ENCODE measurements at places on chromosomes 3 and 15. TPM values are rescaled to one million over a fixed set of nuclear protein-coding genes. Genes with fewer than 3 reads are reported as not detected.

Gene C3orf20
- total RNA-seq = 0.13 TPM

Gene GOLIM4
- 35.9 TPM for total RNA-seq

Gene CCDC39
- 0.46 TPM for total RNA-seq

Gene RBM6
- 76.2 TPM for total RNA-seq

Gene ZBTB20
- total RNA-seq = 4.2 TPM

- H3K4me1 ChIP-seq = no peaks in the 10 kb centered on the region
- no peaks in the 10 kb centered on the region for H3K36me3 ChIP-seq
- no peak overlapping the region for H3K4me3 ChIP-seq
- no peak overlapping the region for H3K27ac ChIP-seq
- H3K27me3 ChIP-seq = peaks cover 2% of the 10 kb centered on the region
Observed at GRCh38 chr3:62496503-62496902, 123.2 kb upstream of the FEZF2 start.

GRCh38 chr3:98519351-98519750 lies 3.4 kb downstream of the CLDND1 start:
- peaks cover 25% of the 10 kb centered on the region for H3K36me3 ChIP-seq
- H3K4me1 ChIP-seq = peaks cover 10% of the 10 kb centered on the region
- DNase-seq = no peak
- H3K27ac ChIP-seq = no peak overlapping the region
- H3K4me3 ChIP-seq = peak overlapping the region; percentile 32

- no peak overlapping the region for H3K4me3 ChIP-seq
- no peaks in the 10 kb centered on the region for H3K4me1 ChIP-seq
- DNase-seq = no peak
- H3K27ac ChIP-seq = no peak overlapping the region
- no peaks in the 10 kb centered on the region for H3K27me3 ChIP-seq
- H3K36me3 ChIP-seq = no peaks in the 10 kb centered on the region
Observed at GRCh38 chr3:24686808-24687207, 192.2 kb upstream of the THRB start.

Data from endothelial cell (in vitro differentiated cells).